Frontal cortex (tissue), 4 donors: ENCODE measurements at places on chromosomes 3 and 15.
A peak's percentile ranks its signal among the peaks of the same experiment; 100 is the strongest.

- no peak for DNase-seq
Observed at GRCh38 chr15:47971637-47972036, 149.2 kb upstream of the SLC24A5 start.

DNA sequence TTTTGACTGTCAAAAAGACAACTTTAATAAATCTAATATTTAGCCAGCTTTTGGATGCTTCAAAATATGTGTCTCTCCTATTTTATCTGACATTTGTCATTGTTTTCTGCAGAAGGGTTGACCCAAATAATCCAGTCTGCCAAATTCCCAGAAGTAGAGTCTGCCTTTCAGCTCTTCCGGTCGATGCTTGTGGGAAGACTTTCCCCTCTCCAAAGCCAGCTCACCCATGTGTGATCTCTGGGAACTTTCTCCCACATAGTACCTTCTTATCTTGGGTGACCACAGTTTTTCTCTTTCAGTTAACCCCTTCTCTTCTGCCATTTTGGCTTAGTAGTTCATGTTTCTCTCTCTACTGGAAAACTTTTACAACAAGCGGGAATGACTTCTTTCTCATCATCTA, 94.1 kb downstream of the ASB7 start:
- no peak for DNase-seq

GRCh38 chr3:25156626-25157025, 271.4 kb upstream of the RARB start:
- DNase-seq: no peak

GRCh38 chr3:34155666-34156065, 357.2 kb downstream of the PDCD6IP start:
- DNase-seq: no peak

GRCh38 chr3:122714273-122714672, 33.6 kb downstream of the PARP14 start:
- DNase-seq: no peak

- no peak for DNase-seq
Observed at GRCh38 chr15:54841701-54842305, 354.9 kb downstream of the RSL24D1 start.

GRCh38 chr15:72037321-72037720, 80.6 kb downstream of the MYO9A start:
- DNase-seq: no peak

DNA sequence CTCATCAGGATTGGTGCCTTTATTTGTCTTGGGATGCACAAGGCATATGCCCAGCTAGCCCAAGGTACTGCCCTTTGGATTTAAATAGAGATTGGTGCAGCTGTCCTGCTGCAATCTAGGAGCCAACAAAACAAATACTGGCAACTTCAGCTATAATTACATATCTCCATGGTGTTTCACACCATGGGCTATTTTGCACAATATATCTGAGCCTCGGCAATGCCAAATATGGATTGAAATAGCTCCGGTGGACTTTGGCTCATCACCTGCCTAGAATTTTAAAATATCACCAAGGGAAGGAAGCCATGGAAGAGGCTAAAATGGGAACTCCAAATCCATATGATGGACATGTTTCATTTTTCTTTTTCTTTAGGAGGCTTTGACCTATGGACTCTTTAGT, 367.8 kb upstream of the UMPS start:
- DNase-seq: no peak

DNA sequence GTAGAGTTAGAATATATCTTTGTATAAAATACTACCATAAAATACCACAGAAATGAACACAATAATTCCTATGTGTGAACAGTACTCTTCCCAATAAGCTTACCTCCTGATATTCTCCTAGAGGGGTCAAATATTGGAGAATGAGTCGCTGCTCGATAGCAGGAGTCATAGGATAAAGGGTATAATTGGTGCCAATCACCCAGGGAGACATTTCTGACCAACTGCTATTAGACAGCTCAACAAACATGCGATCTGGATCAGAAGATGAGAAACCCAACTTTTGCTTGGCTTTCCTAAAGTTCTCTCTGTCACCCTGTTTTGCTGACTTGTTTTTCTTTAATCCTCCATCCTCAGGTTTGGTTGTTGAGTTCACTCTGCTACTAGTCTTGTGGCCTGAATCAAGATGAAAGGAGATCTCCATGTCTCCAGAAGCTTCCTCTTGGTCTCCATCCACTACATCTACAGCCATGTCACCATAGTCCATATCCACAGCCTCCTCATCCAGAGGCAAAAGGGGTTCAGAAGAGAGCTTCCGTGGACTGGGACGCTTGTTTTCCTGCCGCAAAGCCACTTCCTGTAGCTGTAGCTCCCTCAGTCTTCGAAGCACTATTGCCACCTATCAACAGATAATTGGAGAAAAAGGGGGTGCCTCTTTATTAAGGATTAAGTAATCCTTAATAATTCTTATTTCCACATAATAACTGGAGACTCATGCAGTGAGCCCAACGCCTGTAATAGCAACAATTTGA, 50.4 kb downstream of the RBM15B start:
- no peak for DNase-seq

GRCh38 chr15:33168444-33168843, 26.1 kb downstream of the FMN1 start:
- no peak for DNase-seq

DNA sequence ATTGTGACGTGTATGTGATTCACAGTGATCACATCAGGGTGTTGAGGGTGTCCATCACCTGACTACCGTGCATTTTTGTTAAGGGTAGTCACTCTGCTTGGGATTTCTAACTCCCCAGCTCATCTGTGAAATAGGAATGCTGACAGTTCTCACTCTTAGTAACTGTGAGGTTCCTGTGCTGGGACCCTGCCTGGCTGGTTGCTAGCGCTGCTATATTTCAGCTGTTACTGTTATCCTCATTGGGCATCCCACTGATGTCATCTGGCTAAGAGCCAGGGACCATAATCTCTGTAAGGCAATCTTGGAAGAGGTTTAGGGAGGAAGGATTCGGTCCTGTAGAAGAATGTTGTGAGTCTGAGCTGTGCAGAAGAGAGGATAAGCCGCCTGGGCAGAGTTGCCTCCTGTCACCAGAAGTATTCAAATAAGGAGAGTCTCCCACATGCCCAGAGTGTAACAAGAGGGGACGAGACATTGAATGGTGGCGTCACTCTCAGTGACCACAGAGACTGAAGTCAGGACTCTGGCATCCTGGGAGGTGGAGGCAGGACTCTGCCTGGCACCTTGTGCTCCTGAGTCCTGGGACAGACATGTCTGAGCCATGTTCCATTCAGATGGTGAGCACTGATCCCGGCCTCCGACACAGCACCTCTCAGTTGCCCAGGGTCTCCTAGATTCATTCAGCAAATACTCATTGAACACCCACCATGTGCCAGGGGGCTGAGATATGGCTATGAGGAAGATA, 52.2 kb downstream of the FBLN2 start:
- DNase-seq: no peak

GRCh38 chr15:41888662-41889253, 5.1 kb downstream of the SPTBN5 start:
- DNase-seq: no peak

- DNase-seq: no peak
Observed at GRCh38 chr3:81668283-81668682, 93.2 kb downstream of the GBE1 start.

DNA sequence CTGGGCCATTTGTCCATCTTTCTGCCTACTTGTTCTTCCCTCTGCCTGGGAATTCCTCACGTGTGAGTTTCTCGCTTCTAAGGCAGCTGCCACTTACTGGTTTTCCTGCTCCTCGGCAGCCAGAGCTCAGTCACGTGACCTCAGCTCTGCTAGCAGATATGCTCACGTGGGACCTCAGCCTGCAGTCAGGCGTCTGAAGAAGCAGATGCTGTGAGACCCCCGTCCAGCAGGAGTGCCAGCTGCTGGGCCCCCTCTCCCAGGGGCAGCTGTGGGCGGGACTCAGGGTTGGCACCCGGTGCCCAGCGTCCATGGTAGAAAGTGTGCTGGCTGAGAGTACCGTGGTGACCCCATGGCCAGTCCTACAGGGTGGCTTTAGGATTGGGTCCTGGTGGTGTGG, 161.3 kb upstream of the TLE3 start:
- peak; percentile 41 for DNase-seq

DNA sequence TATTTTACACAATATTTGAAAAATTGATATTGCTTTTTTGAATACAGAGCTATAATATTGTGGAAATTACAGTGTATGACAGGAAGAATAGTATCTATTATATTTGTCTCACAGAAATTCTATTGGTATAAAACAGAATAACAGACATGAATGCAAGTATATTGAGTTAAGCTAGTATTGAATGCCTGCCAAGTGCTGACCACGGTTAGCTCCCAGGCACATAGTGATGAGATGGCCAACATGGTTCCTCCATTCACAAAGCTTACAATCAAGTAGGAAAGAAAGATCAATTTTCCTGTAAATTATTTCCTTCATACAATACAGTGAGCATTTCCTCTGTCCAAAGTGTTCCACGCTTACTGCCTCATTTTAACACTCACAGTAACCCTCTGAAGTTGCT, 67.6 kb downstream of the TP63 start:
- DNase-seq: no peak

DNA sequence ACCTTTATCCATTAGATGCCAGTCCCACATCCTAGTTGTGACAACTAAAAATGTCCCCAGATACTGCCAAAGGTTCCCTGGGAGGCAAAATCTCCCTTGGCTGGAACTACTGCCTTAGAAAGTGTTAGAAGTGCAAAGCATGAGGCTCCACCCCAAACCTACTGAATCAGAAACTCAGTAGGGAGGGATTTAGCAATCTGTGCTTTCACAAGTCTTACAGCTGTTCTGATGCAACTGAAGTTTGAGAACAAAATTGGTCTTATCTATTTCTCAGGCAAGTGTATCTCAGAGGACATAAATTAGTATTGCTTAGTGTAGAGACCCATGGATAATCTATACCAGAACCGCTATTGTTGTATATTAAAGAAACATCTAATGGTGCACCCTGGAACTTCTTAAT, 70.2 kb downstream of the CLDN1 start:
- no peak for DNase-seq

- peak; percentile 54 for DNase-seq
Observed at GRCh38 chr3:71652781-71653413, 69.4 kb upstream of the FOXP1 start.

GRCh38 chr3:72255191-72255590, 470.2 kb upstream of the PROK2 start:
- DNase-seq: no peak

DNA sequence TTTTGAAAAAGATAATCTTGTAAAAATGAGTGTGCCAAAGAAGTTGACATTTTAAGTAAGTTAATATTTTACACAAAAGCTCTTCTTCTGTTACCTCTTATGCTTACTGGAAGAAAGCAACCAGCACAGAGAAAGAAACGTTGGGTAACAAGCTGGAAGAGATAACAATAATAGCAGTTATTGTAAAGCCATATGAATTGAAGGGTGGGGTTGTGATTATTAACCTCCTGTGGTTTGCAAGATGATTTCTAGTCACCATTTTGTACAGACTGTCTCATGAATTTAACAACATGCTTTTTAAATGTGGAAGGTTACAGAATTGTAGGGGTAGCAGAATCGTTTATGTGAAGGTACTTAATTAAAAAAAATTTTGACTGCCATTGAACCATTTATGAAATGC, 9.2 kb downstream of the RAP2B start:
- no peak for DNase-seq

GRCh38 chr15:92809880-92810361, 90.2 kb upstream of the CHD2 start:
- DNase-seq: no peak

DNA sequence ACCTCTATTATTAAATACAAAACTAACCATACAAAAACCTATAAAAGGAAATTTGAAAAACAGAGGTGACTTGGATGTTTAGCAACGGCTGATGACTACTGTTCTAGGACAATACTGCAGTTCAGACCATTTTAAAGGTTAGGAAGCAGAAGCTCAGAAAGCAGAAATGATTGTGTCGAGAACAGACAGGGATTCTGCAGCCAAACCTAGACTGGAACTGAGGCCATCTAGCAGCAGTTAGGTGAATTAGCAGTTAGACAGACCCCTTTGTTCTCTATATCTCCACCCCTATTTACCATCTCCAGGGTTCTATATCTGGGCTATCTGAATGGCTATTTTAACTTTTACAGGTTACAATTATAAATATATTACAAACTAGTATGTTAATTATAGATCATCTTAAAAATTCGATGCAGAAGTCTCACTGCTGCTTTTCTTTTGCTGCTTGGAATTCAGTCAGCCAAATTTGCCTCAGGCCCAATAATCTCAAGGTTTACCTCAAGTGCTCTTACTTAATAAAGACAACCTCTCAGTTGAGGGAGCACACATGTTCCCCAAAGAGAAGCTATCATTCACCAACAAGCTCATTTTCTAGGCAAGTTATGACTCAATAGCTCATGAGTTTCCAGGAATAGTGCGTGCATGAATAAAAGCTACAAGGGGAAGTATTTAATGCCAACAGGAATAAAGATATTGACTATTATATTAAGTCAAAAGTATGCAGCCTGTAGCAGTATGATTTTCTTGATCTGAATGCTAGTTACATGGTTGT, 9.3 kb upstream of the IL1RAP start:
- no peak for DNase-seq

DNA sequence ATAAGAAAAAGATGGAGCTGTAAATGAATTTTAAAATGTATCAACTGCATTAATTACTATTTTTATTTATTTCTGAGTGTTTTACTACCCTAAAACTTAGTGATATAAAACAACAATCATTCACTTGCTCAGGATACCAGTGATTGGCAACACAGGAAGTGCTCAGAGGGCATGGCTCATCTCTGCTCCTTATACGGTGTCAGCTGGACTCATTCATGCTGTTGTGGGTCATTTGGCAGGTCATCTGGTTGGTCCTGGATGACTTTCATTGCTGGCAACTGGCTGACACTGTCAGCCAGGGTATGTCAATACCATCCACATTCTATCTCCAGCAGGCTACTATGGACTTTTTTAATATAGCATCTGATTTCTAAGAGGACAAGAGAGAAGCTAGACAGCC, 689.6 kb upstream of the NECTIN3 start:
- DNase-seq: no peak

DNA sequence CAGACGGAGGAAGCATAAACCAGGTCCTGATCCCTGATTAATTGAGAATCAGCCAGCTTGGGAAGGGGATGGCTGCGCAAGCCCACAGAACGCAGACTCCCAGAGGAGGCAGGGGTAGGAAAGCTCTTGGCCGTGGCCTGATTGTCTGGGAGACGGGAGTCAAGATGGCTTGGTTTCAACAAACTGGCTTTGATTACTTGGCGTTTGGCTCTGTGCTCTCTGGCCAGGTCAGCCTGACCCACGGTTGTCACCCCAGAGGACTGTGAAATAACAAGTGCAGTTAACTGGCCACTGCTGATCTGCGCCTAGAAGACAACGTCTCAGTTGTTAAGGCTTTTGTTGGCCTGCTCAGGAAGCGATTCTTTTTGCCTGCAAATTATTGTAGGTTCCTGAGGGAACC, 387.0 kb upstream of the PROK2 start:
- no peak for DNase-seq

DNA sequence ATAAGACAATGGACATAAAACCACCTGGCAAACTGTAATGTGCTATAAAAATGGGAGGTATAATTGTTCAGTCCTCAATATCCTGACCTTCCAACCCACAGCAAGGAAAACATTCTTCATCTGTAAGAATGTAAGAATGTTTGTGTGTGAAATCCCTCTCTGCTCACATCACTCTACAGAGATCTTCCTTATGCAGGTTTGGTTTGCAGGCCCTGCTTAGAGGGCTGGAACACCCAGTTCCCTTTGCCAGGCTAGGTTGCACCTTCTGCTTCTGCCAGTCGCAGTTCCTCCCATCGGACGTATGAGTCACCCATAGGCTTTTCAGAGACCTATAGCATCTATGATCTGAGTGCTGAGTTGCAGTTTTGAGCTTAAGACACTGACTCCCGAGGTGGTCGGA, 24.1 kb upstream of the MINAR1 start:
- DNase-seq: no peak
